ENCODE measurements at places on chromosomes 5 and 9.

GRCh38 chr9:130414081-130414731 lies 30.6 kb upstream of the ASS1 start:
- DNase-seq: no peak

- no peak for DNase-seq
These were observed 143.2 kb downstream of the RMI1 start for GRCh38 chr9:84123648-84124406.

DNA sequence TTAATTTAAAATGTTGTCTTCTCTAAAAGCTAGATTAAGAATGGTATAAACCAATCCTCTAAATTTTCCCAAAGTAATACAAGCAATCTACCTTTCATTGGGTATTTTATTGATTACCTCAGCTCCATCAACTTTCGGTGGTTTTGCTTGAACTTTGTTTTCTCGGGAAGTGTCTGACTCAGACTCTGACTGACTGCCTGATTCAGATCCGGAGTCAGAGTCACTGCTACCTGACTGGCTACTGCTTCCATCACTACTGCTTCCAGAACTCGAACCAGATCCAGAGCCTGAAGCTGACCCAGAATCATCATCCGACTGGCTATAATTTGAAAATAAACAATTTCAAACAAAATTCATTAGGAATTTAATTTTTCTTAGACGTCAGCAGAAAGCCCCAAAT lies 24.0 kb downstream of the CHD1 start:
- no peak for DNase-seq

- no peak for DNase-seq
These were observed 15.0 kb downstream of the TRIM32 start for GRCh38 chr9:116701940-116702642.

DNA sequence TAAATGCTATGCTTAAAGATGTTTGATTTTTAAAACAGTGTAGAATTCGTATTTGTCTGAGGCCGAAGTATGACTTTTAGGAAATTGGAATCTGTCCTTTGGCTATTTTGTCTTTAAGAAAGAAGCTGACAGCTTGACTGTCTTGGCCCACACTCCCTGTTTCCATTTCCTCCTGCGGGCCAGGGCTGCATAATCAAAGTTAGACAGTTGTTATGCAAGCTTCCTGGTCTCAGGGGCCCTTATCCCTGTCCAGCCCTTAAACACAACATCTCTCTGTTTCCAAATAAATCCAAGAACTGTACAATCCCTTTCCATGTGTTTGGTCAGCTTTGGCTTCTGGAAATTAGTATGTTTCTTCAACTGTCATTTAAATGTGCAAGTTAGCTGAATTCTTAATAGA lies 54.6 kb upstream of the ECM2 start:
- DNase-seq: no peak

DNA sequence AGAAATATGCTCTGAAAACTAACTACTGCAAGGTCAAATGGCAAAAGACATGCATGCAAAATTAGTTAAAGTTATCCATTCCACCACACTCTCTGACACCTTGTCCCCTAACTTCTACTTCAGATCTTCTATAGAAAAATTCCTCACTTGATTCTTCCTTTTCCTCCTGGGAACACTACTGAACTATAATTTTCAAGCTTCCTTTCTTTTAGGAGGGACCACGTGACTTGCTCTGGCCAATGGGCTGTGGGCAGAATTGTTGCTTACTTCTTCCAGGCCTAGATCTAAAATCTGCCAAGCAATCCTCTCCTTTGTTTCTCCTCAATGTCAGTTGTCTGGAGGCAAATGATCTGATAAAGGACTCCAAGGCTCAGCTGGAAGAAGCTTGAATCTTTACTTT lies 441.0 kb downstream of the CDK5RAP2 start:
- DNase-seq: no peak

- DNase-seq: no peak
These were observed 66.1 kb upstream of the ADRA1B start for GRCh38 chr5:159850160-159850559.

GRCh38 chr9:121608168-121608853 lies 43.1 kb upstream of the DAB2IP start:
- DNase-seq: no peak

DNA sequence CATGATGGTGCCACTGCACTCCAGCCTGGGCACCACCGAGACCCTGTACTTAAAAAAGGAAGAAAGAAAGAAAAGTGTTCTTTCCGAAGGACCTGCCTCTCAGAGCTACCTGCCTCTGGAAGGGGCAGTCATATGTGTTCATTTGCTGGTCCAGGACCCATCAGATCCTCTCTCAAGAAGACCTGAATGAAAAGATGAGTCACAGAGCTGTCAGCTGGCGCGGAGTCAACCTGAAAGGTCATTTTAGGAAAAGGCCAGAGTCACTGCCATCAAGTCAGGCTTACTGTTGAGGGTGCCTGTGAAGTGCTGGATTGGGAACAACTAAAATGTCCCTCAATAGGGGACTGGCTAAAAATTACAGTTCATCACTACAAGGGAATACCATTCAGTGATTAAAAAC lies 14.9 kb upstream of the HRH2 start:
- DNase-seq: no peak

DNA sequence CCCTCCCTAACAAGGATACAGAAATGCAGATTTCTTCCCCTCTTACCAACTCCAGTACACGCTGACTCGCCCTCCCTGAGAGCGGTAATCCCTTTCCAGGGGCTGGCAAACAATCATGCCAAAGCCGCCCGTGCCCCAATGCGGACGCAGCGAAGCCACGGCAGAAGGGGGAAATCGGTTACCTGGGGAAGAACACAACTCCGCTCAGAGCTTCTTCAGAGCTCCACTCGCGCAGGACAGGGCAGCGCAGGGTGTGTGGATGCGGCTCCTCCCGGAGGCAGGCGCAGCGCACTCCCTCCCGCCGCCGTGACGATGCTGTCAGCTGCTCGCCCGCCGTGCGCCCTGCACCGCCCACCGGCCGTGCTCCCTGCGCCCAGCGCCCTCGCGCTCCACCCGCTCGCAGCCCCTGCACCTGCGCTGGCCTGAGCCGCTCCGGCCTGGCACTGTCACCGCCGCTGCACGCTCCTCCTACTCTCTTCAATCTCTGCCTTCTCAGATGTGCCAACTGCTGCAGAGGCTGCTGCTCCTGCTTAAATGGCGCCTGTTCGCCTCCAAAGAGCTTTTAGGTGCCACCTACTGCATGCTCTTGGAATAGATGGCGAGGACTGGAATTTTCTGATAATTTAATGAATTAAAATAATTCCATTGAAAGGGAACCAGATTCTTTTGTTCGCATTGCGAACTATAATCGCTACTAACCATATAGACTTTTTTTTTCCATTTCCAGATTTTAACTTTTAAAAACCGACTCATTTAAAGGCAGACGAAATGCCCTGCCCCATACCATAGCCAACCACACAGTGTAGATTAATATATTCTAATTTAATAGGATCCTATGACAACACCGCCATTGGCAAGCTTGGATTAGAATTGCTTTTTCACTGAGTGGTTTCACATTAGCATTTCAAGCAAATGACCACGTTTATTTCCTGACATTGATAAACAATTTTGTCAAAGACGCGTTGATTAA lies at the start of gene DIRAS2:
DIRAS2 (minus strand) TSS at position 255 of the 970 bp plus-strand sequence. CDS start 28,997 bp downstream, outside the sequence.
- DNase-seq: peak; percentile 81

GRCh38 chr5:79151942-79152671 lies 40.5 kb downstream of the BHMT start:
- no peak for DNase-seq

DNA sequence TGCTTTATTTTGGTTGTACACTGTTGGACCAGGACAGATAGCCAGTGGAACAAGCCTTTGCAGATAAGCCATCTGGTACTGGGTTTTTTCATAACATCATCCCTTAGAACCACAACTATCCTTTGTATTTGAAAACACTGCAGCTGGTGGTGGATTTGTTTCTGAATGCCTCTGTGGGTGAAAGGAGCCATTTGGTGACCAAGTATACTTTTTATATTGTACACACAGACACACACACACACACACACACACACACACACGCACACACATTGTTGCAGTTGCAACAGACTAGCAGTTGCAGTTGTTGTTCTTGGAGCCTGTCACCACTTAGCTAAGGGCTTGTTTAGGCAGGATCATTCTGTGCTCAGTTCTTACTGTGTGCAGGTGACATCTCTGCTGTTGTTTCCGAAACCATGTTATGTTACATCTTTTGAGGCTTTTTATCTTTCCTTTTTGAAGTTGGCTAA lies 22.9 kb upstream of the CAVIN4 start:
- peak; percentile 67 for DNase-seq

GRCh38 chr9:106890608-106891007 lies 27.6 kb downstream of the ZNF462 start:
- no peak for DNase-seq
